Anterior cingulate cortex (tissue), 58 donors: ENCODE measurements at places on chromosomes 1 and 21.

DNA sequence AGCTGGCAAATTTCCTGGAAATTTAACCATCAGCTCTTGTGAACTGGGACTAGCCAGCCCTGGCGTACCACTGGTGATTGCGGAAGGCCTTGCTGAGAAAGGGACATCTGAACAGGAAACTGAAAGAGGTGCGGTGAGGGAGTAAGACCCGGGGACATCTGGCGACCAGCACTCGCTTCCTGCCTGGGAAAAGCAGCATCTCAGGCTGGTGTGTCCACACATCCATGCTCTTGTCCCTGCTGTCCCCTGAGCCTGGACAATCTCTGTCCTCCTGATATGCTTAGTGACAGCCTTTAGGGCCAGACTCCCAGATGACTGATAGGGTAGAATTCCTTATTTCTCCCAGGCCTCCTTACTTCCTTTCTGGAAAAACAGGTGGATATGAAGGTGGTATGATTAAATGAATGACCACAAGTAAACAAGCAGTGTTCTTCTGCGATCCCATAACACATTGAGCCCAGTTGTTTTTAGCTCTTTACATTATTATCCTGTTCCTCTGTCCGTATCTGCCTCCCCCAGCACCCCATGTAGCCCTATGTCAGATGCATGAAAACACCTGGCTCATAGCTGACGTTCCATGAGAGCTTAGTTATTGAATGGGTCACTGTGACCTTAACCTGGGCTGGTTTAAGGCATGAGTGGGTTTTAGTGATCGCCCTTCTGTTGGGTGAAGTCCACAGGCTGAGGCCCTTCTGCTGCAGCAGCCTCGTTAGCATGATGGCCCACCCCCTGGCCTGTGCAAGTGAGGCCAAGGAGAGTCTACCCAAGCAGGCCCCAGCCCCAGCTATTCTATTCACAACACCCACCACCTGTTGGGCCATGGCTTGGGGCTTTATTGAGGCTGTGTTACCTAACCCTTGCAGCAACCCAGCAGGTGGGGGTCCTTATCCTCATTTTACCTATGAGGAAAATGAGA, 76.1 kb upstream of the GADD45A start:
- no peak for DNase-seq

DNA sequence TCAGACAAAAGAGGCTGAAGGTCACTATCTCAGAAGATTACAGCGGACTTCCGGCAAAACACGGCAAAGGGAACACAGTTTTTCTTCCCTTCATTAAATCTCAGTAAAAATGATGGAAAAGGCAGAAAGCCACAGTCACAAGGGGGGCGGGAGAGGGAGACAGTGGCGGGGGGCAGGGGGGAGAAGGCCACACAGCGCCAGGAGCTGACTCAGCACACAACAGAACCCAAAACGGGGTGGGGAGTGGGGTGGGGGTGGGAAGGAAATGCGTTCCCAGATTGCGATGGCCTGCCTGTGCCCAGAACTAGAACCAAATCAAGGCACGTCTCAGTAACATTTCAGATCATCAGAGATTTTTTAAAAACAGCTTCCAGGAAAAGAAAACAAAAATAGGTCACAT, 13.4 kb downstream of the CFAP74 start:
- DNase-seq: no peak

GRCh38 chr1:180170546-180171151, 16.0 kb downstream of the QSOX1 start:
- DNase-seq: no peak

GRCh38 chr1:145759721-145760120, 40.4 kb downstream of the CD160 start:
- no peak for DNase-seq

GRCh38 chr1:57986432-57986831, 560.1 kb downstream of the OMA1 start:
- DNase-seq: no peak

DNA sequence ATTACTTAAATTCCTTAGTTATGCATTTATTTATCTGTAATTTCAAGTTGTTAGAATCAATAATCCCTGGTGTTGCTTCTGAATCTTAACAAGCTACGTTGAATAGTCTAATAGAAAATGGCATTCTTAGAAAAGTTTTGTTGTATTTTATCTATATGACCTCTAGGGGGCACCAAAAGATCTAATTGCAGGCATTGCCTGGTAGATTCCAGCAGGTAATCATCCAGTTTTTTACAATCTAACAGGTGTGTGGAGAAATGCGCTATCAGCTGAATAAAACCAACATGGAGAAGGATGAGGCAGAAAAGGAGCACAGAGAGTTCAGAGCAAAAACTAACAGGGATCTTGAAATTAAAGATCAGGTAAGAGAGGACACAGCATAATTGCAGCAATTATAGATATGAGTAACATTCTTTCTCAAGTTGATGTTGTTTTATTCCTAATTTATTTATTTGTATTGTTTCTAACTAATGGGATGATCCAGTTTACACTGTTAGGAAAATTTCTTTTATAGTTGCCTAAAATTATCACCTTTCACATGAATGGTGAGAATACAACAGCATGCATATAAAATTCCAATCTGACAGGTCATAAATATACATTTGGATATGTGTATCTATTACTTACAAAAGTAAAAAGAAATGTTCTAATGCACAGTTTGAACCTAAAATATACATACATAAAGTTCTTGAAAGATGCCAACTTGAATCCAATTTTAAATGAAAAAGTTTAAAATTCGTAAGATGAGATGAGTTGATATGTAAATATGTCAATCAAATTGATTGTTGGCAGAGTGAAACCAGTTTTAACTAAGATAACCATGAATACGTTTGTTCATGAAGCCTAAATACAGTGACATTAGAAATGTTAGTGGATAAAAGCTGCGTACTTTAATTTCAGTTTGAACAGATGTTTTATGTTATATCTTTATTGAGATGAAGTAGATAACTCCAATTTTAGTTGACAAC, 88.4 kb downstream of the SDCCAG8 start:
- no peak for DNase-seq

DNA sequence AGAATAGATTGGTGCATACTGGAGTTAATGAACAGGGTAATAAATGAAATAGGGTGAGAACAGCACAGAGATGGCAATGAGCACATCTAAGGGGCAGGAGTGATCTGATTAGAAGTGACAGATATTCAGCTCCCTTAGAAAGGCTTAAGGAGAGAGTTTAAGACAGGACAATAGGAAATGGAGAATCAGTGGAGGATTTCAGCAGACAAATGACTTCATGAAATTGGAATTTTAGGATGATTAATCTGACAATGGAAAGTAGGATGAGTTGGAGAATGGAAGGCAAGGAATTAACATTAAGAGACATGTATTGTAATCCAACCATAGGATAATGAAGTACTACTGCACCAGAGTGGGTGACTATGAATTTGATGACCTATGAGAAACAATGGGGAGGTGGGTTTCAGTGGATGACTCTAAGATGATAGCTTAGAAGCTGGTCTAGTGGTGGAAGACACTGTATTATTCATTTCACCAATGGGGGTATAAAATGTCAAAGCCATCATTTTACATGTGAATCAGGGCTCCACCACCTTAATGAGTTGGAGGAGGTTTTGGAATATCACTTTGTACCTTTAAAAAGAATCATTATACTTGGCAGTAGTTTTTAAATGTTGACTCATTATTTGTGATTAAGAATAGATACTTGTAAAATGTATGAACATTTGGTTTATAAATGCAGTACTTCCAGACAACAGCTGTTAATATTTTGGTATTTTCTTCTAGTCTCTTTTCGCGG, 139.1 kb downstream of the PLA2G4A start:
- DNase-seq: no peak

DNA sequence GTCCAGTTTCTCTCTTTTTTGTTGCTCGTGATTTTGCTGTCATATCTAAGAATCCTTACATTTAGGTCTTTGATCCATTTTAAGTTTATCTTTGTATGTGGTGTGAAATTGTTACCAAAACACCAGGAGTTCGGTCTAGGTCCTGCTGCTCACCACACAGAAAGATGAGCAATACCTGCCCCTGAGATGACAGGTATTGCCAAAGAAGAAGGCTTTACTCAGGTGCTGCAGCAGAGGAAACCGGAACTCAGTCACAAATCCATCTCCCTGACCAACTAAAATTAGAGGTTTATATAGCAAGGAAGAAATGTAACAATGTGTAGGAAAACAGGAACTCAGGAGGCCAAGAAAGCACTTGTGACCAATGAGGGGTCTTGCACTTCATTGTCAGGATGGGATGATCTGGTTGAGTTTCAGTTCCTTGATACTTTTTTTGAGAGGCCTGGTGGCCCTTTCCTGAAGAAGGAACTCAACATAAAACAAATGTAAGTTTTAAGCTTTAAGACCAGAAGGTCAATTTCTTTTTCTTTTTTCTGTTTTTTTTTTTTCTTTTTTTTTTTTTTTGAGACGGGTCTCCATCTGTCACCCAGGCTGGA, 16.5 kb upstream of the SETDB1 start:
- no peak for DNase-seq

- no peak for DNase-seq
Observed at GRCh38 chr1:211638689-211639101, 36.7 kb downstream of the NEK2 start.

DNA sequence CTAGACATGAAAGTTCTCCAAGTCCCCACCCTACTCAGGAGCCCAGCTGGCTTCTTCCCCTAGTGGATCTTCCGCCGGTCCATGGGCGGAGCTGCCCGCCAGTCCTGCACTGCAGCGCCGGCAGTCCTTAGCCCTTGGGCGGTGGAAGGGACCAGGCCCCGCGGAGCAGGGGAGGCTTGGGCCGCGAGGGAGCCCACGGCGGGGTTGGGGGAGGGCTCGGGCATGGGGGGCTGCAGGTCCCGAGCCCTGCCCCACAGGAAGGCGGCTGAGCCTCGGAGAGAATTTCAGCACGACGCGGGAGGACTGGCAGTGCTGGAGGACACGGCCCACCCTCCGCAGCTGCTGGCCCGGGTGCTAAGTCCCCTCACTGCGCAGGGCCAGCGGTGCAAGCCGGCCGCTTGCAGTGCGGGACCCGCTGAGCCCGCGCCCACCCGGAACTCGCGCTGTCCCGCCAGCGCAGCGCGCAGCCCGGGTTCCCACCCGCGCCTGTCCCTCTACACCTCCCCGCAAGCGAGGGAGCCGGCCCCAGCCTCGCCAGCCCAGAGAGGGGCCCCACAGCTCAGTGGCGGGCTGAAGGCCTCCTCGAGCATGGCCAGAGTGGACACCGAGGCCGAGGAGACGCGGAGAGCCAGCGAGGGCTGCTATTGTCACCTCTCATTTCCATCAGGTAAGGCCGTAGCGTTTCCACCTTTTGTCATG, 1398.6 kb downstream of the MRPL39 start:
- no peak for DNase-seq

DNA sequence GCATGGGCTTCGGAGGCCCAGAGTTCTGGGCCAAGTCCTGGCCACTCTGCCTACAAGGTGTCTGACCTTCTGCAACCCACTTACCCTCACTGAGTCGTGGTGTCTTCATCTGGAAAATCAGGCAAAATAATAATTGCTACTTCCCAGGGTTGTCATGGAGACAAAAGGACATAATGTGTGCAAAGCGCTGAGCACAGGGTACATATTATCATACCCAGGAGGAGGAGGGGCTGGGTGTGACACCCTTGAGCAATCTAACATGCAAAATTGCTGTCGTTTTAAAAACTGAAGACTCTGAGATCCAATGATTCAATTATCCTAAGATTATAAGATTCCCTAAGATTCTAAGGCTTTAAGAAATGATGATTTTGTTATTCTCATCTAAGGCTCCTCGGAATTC, 459.5 kb downstream of the PTPRU start:
- no peak for DNase-seq

GRCh38 chr1:62241371-62242131, 46.9 kb downstream of the L1TD1 start:
- DNase-seq: no peak

- DNase-seq: no peak
Observed at GRCh38 chr1:166960858-166961474, 14.4 kb downstream of the ILDR2 start.

DNA sequence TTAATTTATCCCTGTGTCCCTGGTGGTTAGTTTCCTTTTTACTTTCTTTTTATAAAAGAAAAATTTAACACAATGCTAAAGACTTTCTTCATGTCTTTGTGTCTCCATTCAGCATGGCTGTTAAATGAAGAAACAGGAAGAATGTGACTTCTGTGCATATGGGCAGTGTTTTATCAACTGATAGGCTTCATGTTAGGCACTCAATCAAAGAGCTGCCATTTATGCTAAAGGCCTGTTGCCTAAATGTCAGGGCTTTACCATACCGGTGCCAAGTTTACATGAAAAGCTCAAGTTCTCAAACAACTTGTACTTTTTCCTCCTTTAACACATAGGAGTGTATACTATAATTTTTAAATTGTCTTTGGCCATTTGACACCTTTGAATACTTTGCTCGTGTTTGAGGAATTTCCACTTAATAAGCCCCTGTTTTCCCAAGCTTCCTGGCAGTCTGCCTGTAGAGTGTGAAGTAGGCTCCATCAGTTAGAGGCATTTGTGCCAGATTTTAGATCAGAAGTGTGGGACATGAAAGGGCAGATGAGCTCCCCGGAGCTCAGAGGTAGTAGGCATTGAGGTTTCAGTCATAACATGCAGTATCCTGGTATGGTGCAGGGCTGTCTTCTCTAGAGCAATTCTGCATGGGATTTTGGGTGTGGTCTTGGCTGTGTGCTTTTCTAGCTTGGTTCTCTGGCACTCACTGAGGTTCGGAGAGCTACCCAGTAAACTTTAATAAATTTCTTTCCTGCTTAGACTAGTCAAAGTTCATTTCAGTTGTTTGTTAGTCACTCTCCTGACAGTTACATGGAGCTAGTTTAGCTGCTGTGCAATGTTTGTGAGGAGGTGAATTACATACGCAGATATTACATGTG, 119.0 kb downstream of the LEPR start:
- DNase-seq: no peak

DNA sequence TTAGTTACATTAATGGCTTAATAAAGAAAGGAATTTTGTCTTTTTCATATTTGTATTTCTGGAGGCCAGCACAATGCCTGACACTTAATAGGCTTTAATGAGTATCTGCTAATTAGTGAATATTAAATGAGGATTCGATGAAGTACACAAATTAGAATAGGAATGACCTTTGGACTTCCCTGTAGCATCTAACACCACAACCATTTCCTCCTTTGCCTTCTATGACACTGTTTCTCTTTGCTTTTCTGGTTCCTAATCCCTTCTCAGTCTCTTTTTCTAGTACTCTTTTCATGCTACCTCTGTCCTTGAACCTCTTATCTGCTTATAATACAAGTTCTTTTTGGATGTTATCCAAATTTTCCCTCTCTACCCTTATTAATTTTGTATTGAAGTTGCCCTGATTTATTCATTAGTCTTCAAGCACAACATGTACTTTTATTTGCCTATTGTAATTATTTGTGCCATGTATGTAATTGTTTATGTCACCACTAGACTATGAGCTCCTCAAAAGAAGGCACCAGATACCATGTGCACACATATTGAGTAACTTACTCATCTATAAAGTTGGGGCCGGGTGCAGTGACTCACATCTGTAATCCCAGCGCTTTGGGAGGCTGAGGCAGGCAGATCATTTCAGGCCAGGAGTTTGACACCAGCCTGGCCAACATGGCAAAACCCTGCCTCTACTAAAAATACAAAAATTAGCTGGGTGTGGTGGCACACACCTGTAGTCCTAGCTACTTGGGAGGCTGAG, 23.8 kb downstream of the RPS27 start:
- DNase-seq: no peak
